ENCODE measurements at places on chromosomes 13 and 19.

DNA sequence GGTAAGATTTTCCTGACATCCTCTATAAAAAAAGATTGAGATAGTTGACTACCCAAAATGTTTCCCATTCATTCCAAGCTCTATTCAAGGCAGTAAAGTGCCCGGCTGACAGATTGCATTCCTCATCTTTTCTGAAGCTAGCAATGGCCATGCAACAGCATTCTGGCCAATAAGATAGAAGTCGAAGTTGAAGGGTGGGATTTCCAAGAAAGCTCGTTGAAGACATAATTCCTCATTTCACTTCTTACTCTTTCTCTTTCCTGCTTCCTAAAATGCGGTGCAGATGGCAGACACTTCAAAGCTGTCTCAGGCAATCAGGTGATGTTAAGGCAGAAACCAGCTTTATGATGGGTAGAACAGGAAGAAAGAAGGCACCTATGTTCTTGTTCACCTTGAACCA lies 13.4 kb upstream of the ALOX5AP start:
- DNase-seq = no peak

- no peak for DNase-seq
Measured at GRCh38 chr19:2079076-2079864, 16.9 kb downstream of the MOB3A start.

DNA sequence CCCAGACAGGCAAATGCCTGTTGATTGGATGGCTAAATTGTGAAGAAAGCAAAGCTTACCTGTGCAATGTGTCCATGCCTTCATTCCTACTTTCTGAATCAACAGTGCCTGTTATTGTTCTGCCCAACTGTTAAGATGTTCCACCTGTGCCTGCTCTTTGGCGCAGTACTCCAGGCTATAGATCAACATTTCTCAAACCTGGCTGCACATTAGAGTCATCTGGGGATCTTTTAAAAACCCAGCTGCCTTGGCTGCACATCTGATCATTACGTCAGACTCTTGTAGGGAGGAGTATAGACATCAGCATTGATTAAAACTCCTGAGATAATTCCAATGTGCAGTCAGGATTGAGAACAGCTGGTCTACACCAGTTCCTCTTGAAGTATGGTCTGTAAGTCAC lies 16.2 kb upstream of the CPB2 start:
- DNase-seq = no peak

- DNase-seq = no peak
Measured at GRCh38 chr13:34207872-34208271, 389.9 kb downstream of the RFC3 start.

- no peak for DNase-seq
Measured at GRCh38 chr19:45554481-45554880, 30.1 kb downstream of the OPA3 start.

DNA sequence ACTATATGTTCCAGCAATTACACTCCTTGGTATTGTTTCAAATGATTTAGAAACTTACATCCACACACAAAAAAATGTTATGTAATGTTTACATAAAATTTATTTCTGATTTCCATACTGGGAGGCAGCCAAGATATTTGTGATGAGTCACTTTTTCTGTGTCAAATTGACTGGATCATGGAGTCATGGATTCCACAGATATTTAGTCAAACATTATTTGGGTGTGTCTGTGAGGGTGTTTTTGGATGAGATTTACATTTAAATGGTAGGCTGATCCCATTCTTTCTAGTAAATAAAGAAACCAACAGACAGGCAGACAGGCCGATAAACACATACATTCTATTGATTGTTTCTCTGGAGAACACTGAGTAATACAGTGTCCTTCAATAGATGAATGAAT lies 562.8 kb downstream of the SLITRK6 start:
- DNase-seq = no peak

DNA sequence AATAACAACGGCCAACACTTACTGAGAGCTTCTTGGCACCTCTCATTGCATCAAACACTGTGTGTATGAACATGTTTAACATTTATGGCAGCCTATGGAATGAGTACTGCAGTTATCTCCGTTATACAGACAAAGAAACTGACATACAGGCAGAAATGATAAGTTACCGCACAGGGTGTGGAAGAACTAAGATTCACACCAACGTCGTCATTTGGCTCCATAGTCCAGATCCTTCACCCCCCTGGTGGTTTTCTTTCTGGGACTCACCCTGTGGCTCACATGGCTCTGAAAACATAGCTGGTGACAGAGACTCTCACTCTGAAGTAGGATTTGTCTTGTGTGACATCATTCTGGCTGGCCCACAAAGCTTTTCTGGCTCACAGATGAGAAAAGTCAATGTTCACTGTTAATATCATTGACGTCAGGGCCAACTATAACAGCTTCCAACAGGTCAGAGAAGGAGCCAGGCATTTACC lies 230.1 kb downstream of the DLEU7 start:
- DNase-seq = no peak

- no peak for DNase-seq
Measured at GRCh38 chr13:77696879-77697216, 639 bp upstream of the SLAIN1 start.

DNA sequence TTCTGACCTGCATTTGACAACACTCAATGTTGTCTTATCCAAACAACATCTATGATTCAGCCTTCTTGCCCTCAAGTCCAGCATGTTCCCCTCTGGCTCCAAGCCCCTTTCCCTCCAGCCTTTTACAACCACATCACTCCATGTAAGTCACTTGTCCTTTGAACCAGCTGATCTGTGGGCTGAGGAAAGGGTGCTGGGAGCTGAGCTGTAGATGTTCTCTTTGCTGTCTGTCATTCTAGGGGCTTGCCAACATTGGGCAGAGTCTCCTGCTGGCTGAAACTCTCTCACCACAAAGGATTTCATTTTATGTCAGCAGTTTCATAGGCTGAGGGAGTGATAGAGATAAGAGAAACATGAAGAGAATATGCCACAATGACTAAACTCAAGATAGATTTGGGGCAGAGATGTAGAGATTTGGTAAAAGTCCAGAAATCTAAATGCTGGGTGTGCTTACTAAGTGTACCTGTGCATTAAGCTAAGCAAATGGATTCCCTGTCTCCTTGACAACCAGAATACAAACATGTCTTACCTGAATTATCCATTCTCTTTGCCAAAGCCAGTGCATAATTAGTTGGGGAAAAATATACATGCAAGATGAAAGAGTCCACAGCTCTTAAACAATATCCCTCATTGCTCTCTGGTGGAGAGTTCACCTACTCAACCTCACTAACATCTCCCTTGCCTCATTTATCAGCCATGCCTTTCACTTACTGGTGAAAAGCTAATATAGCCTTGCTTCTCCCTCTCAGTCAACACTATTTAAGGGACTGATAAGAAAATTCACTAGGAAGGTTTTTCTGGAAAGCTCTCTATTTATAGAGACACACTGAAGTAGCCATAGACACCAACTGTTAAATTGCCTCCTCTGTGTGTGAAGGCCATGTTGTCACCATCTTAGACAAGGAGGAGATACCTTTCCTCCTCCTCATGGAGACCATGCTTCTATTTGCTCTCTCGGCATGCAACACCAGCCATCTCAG lies 175.5 kb upstream of the SERP2 start:
- DNase-seq = no peak

GRCh38 chr19:14943601-14944000 lies 2.3 kb downstream of the OR7C2 start:
- no peak for DNase-seq

- DNase-seq = no peak
Measured at GRCh38 chr19:18967358-18968146, 26.5 kb upstream of the HOMER3 start.

GRCh38 chr19:45863840-45864628 lies at the start of gene FOXA3:
Gene FOXA3, plus strand, starts transcription at chr19:45864326. Its CDS starts 131 bp downstream, at chr19:45864457.
- DNase-seq = no peak

- no peak for DNase-seq
Measured at GRCh38 chr19:10836479-10837330, 693 bp upstream of the TMED1 start.

- no peak for DNase-seq
Measured at GRCh38 chr19:33464010-33464732, 57.4 kb downstream of the PEPD start.

DNA sequence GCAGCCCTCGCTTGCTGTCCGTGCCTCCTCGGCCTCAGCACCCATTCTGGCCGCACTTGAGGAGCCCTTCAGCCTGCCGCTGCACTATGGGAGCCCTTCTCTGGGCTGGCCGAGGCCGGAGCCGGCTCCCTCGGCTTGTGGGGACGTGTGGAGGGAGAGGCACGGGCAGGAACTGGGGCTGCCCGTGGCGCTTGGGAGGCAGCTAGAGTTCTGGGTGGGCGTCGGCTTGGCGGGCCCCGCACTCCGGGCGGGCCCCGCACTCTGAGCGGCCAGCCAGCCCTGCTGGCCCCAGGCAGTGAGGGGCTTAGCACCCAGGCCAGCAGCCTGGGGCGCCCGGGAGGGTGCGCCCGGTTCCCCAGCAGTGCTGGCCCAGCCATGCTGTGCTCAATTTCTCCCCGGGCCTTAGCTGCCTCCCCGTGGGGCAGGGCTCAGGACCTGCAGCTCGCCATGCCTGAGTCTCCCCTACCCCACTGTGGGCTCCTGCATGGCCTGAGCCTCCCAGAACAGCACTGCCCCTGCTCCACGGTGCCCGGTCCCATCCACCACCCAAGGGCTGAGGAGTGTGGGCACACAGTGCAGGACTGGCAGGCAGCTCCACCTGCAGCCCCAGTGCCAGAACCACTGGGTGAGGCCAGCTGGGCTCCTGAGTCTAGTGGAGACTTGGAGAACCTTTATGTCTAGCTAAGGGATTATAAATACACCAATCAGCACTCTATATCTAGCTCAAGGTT lies 240.0 kb upstream of the PRR20A start:
- no peak for DNase-seq

GRCh38 chr19:1307320-1307719 lies 21.6 kb downstream of the EFNA2 start:
- DNase-seq = no peak

- DNase-seq = no peak
Measured at GRCh38 chr19:48920949-48921348, 12.6 kb upstream of the DHDH start.

DNA sequence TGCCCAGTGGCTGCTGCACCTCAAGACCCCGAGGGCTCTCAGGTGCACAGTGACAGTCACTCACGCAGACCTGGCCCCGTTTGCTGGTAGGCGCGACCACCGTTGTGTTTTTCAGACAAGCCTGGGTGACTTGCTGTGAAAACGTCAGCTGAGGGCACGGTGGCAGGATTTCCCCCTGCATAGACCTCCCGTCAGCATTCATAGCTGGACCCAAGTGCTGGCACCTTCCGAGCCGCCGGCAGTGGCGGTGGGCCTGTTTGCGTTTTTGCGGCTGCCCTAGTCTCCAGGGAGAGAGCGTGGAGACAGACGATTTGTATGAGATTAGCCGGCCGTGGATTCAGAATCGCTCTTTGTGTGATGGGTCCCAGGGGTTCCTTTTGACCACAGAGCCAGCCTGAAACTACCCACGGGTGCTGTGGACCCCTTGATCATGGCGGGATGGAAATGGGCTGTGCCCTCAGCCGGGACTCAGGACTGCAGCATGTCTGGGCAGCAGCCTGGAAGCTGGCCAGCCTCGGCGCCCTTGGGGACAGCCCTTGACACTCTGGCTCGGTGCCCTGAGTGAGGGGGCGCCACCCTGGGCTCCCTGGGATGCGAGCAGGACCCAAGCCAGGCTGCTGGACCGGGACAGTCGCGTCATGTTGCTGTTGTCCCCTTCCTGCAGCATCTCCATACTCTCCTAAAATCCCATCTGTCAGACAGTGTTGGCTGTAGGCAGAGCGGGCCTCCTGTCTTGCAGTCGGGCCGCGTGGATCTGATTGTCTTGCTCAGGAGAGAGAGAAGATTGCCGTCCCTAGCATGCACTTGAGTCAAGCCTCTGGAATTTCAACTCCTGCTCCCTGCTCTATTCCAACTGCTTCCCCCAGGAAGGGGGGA lies 8.6 kb downstream of the KDM4B start:
- DNase-seq = no peak

GRCh38 chr19:4108767-4109625 lies 14.9 kb downstream of the MAP2K2 start:
- peak; percentile 56 for DNase-seq

DNA sequence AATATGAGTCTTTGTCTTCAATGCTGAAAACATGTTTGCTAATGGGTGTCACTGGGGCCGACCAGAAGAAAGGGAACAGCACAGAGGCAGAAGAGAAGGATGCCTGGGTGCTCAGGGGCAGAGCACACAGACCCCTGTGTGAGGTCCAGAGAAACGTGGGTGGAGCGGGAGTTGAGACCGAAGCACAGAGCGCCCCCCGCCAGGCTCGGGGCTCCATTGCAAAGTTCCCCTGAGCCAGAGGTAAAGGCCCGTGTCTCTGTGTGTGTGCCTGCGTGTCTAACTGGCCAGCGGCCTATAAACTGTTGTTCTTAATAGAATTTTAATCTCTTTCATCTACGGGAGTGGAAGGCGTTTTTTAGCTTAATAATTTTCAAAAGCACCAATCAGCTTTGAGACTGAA lies 343.1 kb downstream of the TEX29 start:
- no peak for DNase-seq

- no peak for DNase-seq
Measured at GRCh38 chr13:80030491-80030890, 310.4 kb downstream of the SPRY2 start.

DNA sequence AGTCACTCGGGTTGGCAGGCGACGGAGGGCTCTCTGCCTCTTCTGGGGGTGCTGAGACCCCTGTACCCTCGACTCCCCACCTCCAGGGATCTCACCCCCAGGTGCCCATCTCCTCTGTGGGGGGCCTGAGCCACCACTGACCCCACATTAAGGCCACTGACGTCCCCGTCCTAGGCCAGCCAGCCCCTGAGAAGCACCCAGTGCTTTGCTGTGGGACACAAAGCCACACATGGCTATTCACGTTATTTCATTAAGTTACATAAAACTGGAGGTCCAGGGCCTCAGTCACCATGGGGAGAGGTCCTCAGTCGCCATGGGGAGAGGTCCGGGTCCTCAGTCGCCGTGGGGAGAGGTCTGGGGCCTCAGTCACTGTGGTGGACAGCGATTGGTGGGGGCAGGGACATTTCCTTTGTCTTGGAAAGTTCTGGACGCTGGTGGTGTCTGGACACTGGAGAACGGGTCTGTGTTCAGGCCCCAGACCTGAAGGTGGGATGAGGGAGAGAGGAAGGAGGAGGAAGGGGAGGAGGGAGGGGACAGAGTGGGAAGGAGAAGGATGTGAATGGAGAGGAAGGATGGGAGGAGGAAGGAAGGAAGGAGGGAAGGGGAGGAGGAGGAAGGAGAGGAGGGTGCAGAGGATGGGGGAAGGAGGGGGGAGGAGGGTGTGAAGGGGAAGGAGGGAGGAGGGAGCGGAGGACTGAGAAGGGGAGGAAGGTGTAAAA lies 3.9 kb upstream of the EFNA2 start:
- DNase-seq = no peak
